ENCODE measurements at places on chromosomes 2 and 18.

- no peak for DNase-seq
These were observed 57.8 kb downstream of the C18orf63 start for GRCh38 chr18:74373428-74373827.

DNA sequence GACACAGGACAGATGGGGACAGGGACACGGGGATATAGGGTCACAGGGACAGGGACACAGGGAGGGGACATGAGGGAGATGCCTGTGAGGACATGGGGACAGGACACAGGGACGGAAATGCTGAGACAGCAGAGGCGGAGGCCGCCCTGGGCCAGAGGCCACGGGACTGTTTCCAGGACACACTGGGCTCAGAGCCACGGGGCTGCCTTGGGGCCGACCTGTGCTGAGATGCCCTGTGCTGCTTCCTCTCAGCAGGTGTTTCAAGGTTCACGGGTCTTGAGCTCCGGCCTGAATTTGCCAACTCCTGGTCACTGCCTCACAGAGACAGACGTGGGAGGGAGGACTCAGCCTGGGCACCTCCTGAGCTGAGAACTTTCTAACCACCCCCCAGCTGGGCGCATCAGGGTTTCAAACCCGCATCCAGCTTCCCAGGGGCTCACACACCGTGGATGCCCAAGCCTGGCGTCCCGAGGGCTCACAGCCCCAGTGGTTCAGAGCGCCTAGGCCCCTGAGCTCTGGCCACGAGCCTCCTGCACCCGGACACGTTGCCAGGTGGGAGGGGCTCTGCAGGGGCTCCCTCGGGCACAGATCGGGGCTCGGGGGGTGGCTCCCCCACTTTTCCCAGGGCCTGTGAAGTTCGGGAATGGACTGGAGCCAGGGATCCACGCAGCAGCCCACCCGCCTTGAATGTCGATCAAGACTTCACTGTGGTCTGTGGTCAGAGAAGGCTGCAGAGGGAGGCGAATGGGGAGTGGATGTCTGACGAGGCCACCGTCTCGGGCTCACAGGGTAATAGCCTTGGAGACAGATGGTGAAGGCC, 64.1 kb downstream of the SLC66A2 start:
- no peak for DNase-seq

DNA sequence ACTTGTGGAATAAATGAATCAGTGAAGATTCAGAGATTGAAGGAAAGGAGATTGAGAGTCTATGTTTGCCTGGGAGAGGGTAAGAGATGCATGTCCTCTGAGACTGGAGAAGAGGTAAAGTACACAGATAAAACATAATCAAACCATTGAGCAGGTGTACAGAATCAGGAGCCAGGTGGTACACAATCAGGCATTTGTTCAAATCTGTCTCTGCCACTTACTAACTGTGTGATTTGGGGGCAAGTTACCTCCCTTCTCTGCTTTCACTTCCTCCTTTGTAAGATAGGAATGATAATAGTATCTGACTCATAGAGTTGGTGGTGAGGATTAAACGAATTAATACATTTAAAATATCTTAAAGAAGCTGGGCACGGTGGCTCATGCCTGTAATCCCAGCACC, 94.0 kb downstream of the CDK15 start:
- no peak for DNase-seq

GRCh38 chr2:28633746-28634145, 117.9 kb upstream of the PPP1CB start:
- peak; percentile 29 for DNase-seq

DNA sequence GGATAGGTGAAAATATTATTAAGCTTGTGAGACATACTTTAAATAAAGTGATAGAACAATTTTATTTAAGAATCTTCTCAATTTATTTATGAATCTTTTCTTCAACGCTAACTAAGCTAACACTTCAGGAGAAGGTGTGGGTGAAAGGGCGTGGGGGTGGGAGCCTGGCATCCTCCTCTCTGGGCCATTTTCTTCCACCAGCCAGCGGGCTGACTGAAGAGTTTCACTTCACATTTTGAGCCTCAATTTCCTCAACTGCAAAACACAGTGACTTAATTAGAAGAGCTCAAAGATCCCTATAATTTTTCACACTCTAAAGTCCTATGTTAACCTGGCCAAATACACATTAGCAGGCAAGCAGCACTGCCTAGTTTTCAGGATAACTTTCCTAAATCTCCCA, 94.8 kb downstream of the FTCDNL1 start:
- DNase-seq = no peak

- DNase-seq = no peak
These were observed 291.9 kb downstream of the ALK start for GRCh38 chr2:29629495-29629894.

GRCh38 chr2:39625193-39625926, 40.4 kb upstream of the TMEM178A start:
- no peak for DNase-seq

Measured in hypothalamus (tissue), 51 donors.